ENCODE measurements at places on chromosomes 4 and X.
A peak's percentile ranks its signal among the peaks of the same experiment; 100 is the strongest.

DNA sequence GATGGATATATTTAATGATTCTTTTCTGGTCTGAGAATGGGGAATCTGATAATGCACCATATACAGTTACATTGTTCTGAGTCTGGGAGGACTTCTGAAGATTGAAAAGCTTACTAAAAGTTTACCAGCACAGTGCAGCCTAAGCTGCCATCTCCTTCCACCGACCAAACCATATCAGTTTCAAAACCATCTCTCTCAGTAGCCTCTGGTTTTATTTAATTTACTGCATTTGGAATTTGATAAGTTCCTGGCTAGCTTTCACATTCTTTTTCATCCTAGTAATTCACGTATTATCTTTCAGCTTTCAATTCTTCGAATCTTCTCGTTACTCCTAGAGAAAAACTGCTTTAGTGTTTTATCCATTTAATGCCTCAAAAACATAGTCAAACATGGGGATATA, 181.4 kb upstream of the HCCS start:
- no peak for DNase-seq

DNA sequence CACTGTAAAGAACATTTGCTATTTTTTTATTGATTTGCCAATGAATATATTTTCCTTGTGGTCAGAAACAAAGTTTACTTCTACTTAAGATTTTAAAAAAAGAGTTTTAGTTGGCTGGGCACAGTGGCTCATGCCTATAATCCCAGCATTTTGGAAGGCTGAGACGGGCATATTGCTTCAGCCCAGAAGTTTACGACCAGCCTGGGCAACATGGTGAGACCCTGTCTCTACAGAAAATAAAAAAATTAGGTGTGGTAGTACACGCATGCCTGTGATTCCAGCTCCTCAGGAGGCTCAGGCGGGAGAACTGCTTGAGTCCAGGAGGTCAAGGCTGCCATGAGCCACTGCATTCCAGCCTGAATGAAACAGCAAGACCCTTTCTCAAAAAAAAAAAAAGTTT, 36.8 kb downstream of the LRP2BP start:
- peak; percentile 68 for DNase-seq

DNA sequence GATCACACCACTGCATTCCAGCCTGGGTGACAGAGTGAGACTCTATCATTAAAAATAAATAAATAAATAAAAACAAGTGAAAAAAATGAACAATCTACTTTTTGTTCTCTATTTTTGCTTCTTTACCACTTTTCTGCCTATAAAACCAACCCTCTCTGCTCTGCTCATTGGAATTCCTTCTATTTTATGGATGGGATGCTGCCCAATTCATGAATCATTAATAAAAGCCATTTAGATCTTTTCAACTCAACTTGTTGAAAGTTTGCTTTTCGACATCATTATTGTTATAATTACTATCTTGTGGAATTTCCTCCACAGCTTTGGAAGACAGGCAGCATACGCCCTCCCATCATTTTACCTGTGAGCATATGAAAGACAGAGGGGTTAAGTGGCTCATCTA, 52.1 kb upstream of the SMIM10 start:
- no peak for DNase-seq

GRCh38 chr4:67092351-67092750, 453.0 kb downstream of the CENPC start:
- DNase-seq: no peak

GRCh38 chr4:57974821-57975220, 864.6 kb upstream of the IGFBP7 start:
- no peak for DNase-seq

DNA sequence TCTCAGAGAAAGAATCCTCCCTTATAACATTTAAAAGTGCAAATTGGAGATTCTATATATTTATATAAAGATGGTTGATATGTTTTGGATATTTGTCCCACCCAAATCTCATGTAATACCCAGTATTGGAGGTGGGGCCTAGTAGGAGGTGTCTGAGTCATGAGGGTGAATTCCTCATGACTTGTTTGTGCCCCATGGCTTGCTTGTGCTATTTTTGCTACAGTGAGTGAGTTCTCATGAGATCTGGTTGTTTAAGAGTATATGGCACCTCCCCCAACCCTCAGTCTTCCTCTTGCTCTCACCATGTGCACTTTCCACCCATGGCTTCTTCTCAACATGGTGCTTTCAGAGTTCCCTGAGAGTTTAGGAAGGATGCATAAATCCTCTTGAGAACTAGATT, 9.5 kb upstream of the ANKRD50 start:
- DNase-seq: no peak

- no peak for DNase-seq
Measured at GRCh38 chr4:80138551-80139538, 58.5 kb upstream of the PRDM8 start.

GRCh38 chr4:7591409-7592053, 156.8 kb upstream of the PSAPL1 start:
- no peak for DNase-seq

DNA sequence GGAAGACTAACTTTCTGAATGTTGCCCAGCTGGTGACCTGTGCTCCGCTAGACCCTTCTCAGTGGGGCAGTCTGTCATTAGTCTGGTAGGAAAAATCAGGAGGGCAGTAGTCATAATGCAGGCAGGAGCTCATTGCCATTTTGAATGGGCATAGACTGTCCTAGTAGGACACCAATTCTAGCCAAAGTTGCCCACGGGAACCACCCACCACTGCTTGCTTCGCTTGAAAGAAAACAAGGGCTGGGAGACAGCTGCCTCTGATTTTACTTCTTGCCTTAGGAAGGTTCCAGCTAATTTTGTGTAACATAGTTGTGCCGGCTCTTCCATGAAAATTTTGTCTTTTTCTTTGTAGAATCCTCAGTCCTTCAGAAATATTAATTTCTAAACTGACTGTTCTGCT, 23.3 kb downstream of the HOPX start:
- DNase-seq: no peak

- DNase-seq: no peak
Measured at GRCh38 chrX:11724122-11725017, 33.7 kb upstream of the MSL3 start.

DNA sequence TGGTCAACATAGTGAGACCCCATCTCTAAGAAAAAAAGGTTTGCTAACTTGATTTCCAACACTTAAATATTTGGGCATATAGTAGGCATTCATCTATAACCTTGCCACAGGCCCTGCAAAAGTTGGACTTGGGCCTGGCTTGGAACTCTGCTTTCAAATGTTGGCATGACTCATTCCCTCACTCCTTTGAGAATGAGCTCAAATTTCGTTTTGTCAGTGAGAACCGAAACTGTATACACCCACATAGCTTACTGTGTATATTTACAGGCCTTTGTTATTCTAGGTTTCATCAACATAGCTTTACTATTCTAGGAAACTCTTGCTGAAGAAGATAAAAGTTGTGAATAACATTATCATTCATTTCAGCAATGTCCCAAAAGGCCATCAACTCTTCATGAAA, 88.7 kb upstream of the ELOVL6 start:
- DNase-seq: peak; percentile 55

DNA sequence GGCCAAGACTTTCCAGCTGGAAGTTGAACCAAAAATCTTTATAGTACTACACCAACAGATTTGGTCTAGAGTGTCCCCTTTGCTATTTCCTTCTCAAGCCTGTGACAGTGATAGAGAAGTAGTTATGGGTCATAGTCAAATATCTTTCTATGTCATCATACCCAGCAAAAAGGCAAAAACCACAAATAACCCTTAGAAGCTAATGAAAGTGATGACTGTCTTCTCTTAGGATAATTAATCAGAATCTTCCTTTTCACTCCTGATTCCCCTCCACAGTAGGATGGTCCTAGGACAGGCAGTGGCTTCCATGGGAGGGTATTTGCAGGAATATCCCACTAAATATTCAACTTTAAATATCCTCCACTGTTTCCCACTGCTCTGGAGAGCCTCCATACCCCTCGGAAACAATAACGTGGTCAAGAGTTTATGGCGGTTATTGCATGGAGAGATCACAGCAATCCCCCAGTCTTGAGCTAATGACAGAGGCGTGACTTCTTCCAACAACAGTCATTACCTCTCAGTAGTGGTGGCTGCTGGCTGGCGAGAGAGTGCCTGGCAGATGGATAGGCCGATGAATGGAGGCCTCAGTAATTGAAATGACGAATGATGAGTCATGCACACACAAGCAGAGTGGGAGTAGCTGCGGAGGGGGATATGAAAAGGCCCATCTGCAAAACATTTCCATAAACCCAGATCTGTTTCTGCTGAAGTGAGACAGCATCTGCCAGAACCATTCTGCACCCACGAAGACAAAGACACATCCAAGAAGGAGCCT, 154.9 kb downstream of the STK32B start:
- peak; percentile 6 for DNase-seq

GRCh38 chrX:12657881-12658280, 133.3 kb upstream of the PRPS2 start:
- DNase-seq: no peak

GRCh38 chr4:80266902-80267380, 477 bp downstream of the FGF5 start:
- no peak for DNase-seq

- DNase-seq: no peak
Measured at GRCh38 chrX:39749135-39749534, 348.6 kb downstream of the BCOR start.

DNA sequence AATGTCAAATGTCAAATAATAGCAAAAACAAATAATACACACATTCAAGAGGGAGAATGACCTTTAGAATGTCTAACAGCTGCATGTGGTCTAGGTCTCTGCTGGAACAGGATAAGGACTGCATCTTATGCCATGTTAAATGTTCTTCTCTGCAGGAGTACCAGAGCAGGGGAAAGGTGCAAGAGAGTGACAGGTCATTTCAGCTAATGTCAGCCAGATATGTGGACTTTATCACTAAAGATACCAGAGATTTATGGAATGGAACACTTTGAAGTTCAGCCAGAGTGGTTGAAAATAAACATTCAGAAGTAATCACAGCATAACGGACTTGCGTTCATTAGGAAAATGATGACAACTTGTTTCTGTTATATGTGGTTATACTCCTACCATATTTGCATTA, 24.3 kb downstream of the GRID2 start:
- no peak for DNase-seq
